Activated CD4-positive, alpha-beta memory T cell treated with anti-CD3 and anti-CD28 coated beads for 36 hours (primary cell): ENCODE measurements at places on chromosomes 1 and 21.

- no peak for DNase-seq
These were observed 53.9 kb downstream of the GABPA start for GRCh38 chr21:25788677-25789076.

DNA sequence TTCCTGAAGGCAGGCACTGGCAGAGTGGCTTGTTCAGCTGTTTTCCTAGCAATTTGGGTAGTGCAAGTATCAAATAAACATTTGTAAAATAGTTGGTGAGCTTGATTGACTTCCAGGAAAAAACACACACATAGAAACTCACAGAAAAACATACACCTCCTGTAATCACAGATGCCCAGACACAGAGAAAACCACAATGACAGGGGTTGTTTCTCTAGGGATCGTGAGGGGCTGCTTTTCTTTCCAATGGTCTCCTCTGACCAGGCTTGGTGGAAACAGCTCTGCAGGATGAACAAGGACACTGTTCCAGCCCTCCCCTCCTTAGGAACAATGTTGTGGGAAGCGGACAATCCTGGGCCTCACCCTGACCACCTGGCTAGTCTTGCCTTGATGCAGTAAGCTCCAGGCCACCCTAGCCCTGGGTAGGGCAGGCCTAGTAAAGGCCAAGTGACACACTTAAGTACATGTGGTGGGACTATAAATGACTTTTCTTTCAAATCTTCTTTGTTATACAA is 142.5 kb upstream of the HMGB4 start:
- no peak for DNase-seq

DNA sequence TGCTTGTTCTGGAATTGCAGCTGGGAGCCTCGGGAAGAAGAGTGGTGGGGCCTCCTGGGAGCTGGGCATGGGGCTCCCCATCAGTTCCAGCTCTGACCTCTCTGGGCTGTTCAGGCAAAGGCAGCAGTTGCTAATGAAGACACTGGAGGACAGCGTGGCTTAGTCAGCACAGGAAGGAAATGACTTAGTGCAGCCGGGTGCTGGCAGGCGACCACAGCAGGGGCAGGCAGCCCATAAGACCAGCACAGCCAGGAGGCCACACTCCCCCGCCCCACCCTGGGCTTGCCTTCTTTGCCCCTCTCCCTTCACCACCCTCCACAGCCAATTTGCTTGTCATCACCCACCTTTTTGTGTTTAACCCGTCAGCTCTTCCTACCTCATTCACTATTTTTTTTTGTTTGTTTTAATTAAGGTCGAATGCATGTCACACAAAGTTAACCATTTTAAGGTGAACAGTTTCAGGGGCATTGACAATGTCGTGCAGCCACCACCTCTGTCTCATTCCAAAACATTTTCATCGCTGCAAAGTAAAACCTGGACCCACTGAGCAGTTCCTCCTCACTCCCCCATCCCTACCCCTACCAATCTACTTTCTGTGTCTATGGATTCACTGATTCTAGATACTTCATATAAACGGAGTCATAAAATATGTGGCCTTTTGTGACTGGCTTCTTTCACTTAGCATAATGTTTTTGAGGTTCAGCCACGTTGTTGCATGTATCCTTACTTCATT is 10.9 kb downstream of the OLIG2 start:
- peak; percentile 56 for DNase-seq

DNA sequence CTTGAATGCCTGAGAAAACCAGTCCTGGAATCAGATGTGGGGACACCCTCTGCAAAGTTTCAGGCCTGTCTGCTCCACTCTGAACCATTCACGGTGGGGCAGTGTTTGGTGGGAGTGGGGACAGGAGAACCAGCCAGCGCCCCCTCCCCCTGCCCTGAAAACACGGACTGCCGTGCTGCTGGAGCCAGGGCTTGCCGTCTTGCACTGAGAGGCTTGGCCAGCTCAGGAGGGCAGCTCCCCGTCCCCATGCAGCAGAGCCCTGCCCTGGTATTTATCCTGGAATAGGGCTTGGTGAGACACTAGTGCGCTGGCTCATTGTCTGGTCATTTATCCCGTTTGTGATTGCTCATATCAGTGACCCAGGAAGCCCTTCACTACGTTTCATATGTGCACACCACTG is 3.9 kb downstream of the S100B start:
- no peak for DNase-seq

GRCh38 chr1:206808615-206809014 is 36.3 kb upstream of the IL10 start:
- peak; percentile 66 for DNase-seq
